ENCODE measurements at places on chromosomes 4 and X.

DNA sequence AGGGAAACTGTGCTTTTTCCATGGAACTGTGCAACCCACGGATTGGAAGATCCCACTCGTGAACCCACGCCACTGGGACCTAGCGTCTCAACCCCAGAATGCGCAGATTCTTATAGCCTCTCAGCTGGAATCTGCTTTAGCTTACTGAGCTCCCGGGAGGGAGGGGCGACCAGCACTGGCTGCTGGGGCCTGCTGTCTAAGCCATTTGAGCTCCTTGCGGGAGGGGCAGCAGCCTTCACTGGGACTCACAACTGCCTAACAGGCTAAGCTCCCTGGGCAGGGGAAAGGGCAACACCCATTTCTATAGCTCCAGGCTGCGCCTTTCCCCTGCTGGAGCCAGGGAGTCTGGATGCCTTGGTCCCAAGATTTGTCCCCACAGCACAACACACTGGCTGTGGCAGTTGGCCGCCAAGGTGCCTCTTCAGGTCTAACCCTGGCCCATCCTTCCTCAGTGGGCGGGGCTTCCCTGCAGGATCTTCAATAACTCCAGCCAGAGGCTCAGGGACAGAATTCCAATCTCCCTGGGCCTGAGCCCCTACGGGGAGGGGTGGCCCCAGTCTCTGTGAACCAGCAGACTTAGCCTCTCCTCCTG lies 451.7 kb upstream of the PITX2 start:
- no peak for DNase-seq

- peak; percentile 9 for DNase-seq
Measured at GRCh38 chr4:154622598-154622997, 10.1 kb upstream of the FGG start.

GRCh38 chr4:149987330-149988086 lies 90.7 kb upstream of the DCLK2 start:
- no peak for DNase-seq

GRCh38 chr4:168577624-168578023 lies 80.8 kb downstream of the PALLD start:
- no peak for DNase-seq

DNA sequence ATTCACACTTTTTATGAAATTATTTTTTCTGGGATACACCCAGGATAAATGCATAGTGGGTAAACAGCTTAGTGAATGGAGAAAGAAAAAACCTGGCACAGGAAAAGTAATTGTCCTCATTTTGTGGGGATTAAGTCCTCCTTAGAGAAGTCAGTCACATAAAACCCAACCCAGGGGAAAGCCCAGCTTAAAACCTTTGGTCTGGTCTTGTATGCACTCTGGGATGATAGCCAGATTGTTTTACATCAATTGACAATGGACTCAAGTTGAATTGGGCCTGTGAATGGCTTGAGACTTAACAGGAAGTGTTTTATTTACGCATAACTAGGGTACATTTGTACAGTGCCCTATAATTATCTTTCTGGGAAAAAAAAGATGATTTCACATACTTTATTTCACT lies 561.3 kb upstream of the GRIA3 start:
- DNase-seq, result no peak

GRCh38 chr4:163415668-163416067 lies 57.9 kb downstream of the TKTL2 start:
- DNase-seq, result no peak

DNA sequence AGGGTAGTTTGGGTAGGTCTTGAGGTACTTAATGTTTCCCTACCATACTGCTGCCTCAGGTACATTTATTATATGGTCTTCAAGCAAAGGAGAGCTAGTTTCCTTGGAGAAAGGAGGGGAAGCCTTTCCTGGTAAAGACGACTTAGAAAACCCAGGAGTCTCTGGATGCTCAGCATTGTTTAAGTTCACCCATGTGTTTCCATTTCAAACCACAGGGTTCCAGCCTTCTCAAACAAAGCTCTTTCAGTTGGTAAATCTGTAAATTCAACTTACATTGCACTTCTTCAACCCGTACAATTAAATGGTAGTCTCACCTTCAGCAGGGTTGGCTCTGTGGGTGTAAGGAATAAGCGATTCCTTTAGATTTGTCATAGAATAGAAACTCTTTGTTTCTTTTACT lies 111.9 kb upstream of the UNC5C start:
- DNase-seq, result no peak

DNA sequence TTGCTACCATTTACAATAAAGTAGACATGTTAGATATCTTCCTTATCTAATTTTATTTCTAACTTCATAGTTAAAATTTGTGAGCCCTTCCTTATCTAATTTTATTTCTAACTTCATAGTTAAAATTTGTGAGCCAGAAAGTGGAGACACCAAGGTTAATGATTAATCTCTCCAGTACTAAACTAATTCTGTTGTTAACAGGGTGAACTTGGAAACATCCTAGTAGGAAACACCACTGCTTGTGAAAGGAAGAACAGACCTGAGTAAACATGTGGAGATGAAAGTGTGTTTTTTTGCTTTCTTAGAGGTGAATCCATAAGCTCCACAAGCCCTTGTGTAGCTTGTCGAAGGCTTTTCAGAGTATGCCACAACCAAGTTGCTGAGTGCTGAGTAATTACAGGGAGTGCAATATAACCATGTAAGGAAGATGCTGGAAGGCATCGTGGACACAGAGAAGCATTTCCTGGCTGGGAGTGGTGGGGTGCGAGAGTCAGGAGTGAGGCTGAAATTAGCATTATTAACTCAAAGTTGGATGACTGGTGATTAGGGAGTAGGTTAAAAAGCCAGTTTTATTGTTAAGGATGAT lies 118.6 kb upstream of the NEIL3 start:
- DNase-seq, result no peak

GRCh38 chrX:11381464-11381863 lies 88.3 kb downstream of the AMELX start:
- DNase-seq, result peak; percentile 2

- DNase-seq, result no peak
Measured at GRCh38 chrX:153780678-153781427, at the start of gene SRPK3. TSS of gene SRPK3 (plus strand) at chrX:153781041. CDS start at chrX:153781087, 46 bp downstream.

- no peak for DNase-seq
Measured at GRCh38 chrX:132818638-132819037, 139.8 kb downstream of the HS6ST2 start.

GRCh38 chrX:101550362-101550750 lies at the start of gene ARMCX1:
TSS of gene ARMCX1 (plus strand) at chrX:101550547. CDS start at chrX:101552931, 2,384 bp downstream.
- DNase-seq, result no peak

GRCh38 chr4:123485601-123486000 lies 89.0 kb downstream of the SPRY1 start:
- no peak for DNase-seq

DNA sequence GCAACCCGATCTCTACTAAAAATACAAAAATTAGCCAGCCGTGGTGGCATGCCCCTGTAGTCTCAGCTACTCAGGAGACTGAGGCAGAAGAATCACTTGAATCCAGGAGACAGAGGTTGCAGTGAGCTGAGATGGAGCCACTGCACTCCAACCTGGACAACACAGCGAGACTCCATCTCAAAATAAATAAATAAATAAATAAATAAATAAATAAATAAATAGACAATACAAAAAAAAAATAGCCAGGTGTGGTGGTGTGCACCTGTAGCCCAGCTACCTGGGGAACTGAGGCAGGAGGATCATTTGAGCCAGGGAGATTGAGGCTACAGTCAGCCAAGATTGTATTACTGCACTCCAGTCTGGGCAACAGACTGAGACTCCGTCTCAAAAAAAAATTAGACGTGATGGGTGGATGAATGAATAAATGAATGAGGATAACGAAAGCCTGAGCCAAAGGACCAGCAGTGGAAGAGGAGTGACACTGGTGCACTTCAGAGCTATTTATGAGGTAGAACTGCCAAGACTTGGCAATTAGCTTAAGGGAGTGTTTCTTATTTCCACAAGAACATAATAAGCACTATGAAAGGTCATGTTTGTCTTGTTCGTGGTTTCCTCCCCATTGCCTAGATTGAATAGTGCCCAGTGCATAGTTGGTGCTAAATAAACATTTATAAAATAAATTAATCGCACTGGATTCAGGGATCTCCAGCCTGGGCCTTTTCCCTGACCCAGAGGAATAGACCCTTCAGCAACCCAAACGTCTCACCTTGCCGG lies 232.2 kb downstream of the IDS start:
- DNase-seq, result no peak

DNA sequence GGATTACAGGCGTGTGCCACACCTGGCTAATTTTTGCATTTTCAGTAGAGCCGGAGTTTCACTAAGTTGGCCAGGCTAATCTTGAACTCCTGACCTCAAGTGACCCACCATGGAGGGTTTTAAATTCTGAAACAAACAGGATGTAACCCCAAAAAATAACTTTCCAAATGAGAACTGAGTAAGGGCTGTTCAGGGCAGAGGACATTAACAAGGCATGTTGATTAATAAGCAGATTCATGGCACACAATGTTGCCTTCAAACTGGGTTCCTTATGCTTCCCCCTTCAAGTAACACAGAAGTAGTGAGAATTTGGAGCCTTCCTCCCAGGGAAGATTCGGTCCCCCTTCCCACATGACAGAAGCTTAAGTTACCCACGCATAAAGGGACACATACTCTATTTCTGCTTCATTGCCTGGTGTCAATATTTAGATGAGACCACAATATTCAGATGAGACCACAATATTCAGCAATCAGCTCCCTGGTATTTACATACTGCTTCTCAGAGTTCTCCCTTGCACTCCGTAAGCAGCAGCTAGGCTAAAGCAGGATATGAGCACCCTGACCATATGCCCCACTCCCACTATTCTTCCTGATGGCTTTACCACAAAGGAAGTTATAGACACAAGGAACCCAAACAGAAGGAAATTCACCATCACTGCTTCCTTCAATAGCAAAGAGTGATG lies 21.4 kb downstream of the GRSF1 start:
- no peak for DNase-seq

DNA sequence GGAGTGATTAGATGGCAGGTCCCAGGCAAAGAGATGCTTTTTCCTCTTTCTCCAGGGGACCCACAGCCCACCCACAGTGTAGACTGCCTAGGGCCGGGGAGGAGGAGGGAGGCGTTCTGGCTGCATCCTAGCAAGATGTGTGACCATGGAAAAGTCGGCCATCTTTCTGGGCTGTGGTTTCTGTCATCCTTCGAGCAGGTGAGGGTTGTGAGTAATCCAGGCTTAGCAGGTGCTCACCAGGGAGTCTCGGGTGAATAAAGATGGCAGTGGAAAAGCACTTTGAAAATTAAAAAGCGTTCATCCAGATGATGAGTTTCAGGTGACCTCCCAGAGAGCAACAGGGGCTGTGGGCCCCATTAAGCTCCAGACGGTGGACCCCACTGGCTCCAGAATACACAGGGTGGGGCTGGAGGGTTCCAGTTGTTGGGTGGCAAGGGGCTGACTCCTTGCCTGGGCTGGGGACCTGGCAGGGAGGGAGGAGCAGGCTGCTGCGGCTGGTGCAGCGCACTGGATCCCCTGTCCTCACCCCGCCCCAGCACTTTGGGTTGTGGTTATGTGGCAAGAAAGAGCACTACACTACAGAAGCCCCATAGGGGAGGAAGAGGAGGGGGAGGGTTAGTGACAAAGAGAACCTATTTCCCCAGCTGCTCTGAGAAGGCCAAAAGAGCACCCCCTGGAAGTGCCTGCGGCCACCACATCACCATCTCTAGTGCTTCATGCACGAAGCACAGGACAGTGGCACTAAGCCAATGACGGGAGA lies 23.7 kb downstream of the ELF4 start:
- peak; percentile 81 for DNase-seq

- DNase-seq, result no peak
Measured at GRCh38 chr4:113976741-113977525, 2.5 kb downstream of the ARSJ start.

DNA sequence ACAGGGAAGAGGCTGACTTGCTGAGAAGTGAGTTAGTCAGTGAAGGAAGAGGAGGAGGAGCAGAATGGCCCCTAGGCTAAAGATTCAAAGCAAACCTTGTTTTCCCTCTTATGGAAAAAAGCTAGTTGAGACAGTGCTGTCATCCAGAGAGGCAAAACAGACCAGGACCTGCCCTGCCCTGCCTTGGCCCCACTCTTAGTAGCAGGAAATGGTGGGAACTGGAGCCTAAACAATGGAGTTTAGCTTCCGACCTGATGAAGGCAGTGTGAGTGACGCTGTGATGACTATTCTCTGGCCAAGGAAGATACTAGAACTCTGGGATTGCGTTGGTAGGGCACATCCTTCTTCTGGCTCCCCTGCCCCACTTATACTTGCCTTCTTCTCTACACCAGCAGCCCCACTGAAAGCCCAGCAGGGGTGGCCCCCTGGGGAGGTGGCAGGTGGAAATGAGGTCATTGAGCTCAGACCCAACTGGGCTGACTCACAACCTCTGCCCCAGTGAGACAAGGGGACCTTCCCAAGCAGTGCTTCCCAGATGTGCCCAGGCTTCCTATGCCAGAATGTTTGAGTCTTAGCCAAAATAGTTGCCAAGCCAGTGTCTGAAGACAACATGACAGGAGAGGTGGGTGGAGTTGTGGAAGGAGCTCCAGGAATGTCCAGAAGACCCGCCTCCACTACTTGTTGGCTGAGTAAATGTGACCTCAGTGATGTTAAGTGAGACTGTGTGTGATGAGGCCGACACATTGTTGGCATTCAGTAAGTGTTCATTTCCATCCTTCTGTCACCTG lies 38.8 kb downstream of the MSN start:
- DNase-seq, result no peak

DNA sequence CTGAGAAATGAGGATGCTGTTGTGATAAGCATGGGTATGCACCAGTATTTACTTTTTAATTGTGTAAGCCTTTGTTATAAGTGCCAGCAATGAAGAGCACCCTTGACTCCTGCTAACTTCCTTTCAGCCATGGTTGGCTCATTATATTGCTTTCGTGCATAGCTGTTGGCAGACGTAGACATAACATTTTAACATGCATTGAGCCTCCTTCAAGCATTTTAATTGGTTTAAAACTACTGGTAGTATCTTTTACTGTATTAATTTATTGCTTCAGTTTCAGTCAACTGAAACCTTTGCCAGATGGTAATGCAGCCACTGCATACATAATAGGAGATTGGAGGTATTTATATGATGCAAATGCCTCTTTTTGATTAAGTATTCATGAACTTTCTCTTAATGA lies 1285.4 kb downstream of the PCDH18 start:
- no peak for DNase-seq

DNA sequence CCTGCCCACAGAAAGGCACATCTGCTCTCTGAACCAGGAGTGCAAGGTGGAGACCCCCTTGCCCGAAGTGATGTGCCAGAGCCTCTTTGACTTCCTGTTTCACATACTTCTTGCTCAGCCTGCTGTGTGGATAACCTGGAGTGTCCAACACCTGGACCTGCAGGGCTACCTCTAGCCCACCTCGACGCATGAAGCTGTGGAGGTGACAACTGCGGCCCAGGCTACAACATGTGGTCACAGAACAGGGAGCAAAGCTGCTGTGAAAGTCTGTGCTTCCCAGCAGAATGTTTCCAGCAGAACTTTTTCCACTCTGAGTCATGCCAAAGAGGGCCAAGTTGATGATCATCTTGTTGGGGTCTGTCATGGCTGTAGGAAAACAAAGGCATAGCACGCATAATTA lies 1.5 kb downstream of the GIMD1 start:
- DNase-seq, result no peak

DNA sequence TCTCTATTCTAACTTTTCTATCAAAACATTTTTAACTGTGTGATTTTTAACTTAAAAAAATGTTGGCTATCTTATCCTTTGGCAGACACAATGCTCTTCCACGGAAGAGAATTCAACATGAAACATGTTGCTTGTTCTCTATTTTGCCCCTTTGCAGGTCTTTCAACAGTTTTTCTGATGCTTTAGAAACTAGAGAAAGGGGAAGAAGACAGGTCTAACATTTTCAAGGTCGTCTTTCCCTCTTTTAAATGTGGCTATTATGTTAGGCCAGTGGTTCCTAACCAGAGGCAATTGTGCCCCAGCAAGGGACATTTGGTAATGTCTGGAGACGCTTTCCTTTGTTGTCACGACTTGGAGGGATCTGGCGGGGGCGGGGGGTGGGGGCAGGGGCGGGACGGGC lies 95.0 kb downstream of the SH3KBP1 start:
- no peak for DNase-seq

All from CD4-positive, alpha-beta T cell treated with Interleukin-6 at 100 ng/mL for 8 hours (primary cell).